ENCODE measurements at places on chromosomes 2 and 18. TPM values are rescaled to one million over a fixed set of nuclear protein-coding genes. Genes with fewer than 3 reads are reported as not detected.

DNA sequence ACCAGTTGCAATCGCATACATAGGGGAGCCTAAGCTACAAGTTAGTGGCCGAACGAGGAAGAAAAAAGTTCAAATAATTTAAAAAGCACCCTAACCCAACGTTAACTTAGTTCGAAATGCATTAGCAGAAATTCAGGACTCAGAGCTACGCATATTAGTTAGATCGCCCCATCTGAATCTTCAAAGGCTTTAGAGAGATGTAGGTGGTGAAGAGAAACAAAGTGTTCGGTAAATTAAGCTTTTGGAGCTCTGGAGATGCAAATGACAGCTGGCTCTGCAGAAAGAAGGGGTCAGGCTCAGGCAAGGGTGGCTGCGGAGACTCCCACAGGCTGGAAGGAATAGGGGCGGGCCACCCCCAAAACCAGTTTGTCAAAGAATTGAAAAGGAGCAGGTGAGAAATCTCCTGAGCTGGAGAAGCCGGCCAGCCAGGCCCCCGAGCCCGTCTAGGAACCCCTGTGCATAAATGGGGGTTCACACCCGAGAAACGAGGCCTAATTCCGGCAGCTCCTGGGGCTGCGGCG is 621 bp downstream of the TXNL1 start:
- H3K4me3 ChIP-seq, result peak overlapping the region; percentile 98
- peaks cover 24% of the 10 kb centered on the region for H3K4me1 ChIP-seq
- DNase-seq, result no peak
- H3K27me3 ChIP-seq, result no peaks in the 10 kb centered on the region
- H3K27ac ChIP-seq, result peak overlapping the region; percentile 99

DNA sequence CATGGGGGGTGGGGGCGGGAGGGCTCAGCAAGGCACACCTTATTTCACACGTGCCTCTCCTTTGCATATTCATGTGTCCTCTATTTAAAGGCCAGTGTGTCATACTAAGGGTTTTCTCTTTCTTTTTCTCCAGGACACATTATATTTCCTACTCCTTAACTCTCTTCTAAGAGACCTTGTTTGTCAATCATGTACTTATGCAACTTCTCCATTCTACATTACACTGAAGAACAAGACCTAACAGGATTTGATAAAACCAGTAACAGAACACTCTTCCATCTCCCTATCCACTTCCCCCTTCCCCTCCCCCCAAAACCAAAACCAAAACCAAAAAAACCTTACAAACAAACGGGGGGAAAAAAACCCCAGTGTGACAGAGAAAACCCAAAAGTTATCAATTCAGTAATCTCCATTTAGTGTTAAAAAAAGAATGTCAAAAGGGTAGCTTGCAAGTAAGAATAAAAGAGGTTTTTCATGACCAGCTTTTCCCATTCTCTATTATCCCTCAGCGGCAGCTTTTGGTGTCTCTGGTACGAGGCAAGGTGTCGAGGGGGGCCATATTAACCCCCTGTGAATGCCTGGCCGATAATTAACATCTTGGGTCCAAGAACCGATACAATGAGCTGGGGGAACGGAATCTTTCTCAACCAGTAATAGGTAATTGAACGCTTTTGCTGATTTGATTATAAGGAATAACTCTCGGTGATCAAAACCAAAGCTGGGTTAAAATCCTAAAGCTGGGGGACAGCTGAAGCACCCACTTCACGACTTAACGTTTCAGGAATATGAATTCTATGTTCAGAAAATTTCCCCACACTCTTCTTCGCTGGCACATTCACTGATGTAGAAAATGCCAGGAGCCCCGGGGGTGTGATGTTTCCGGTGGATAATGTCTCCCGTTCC is 191.0 kb upstream of the TCF4 start:
- peaks cover 77% of the 10 kb centered on the region for H3K27me3 ChIP-seq
- H3K36me3 ChIP-seq, result no peaks in the 10 kb centered on the region
- DNase-seq, result no peak
- H3K4me1 ChIP-seq, result peaks cover 6% of the 10 kb centered on the region

DNA sequence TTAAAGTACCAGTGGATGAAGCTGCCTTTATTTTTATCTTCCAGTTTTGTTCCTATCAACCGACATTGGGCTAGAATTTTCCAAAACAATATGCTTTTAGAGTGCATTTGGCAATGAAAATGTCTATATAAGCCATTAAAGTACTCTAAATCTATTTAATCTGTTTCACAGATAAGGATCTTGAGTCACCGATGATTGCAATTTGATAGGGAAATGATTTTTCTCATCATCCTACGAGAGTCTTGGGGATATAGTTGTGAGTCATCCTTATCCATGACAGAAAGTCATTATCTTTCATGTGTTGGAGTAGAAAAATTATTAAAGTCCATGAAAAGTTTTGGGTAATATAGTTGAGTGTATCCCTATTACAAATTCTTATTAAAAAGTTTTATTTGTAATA is 26.1 kb downstream of the SLC39A10 start:
- no peak overlapping the region for H3K27ac ChIP-seq
- peaks cover 10% of the 10 kb centered on the region for H3K4me1 ChIP-seq
- no peak for DNase-seq
- peaks cover 20% of the 10 kb centered on the region for H3K36me3 ChIP-seq
- H3K4me3 ChIP-seq, result no peak overlapping the region

Gene ARID5A
- total RNA-seq, result 7.7 TPM

- H3K36me3 ChIP-seq, result no peaks in the 10 kb centered on the region
- H3K27me3 ChIP-seq, result peaks cover 28% of the 10 kb centered on the region
- peak overlapping the region; percentile 25 for H3K4me3 ChIP-seq
- peaks cover 5% of the 10 kb centered on the region for H3K4me1 ChIP-seq
These were observed 1.9 kb downstream of the STK17B start for GRCh38 chr2:196169516-196169915.

DNA sequence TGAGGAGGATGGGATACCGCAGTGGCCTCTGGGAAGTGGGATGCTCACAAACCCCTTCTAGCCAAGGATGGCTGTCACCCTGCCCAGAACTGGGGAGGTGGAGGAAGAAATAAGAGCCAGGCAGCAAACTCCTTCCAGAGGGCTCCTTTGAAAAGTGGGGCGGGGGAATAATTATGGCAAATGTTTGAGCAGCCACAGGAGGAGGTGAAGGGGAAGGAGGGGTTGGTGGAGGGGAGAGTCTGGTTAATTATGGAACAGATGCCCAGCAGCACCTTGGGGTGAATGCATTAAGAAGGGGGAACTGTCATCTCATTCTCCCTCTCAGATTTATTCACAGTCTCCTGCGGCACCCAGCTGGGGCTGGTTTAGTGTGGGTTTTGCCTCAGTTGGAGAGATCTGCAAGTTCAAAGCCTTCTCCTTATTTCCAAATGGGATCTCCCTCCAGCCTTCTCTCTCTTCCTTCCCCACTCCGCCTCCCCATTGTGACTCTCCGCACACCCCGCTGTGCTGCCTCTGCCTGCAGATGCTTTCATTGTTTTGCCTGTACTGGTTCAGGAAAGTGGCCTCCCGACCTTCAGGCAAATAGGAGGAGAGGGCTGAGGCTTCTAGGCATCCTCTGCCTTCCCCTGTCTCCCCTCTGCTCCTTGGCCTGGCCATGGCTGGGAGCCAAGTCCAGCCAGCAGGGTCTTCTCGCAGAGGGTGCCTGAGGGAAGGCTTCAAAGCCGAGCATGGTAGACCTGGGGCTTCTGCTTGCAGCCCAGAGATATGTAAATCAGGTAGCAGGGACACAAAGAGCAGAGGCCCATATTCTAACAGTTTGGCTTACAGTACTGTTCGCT is 457.2 kb upstream of the MEX3C start:
- H3K4me3 ChIP-seq, result no peak overlapping the region
- no peak overlapping the region for H3K27ac ChIP-seq
- no peak for DNase-seq
- peaks cover 20% of the 10 kb centered on the region for H3K4me1 ChIP-seq
- no peaks in the 10 kb centered on the region for H3K36me3 ChIP-seq

Gene FAM161A
- 19.0 TPM for total RNA-seq

DNA sequence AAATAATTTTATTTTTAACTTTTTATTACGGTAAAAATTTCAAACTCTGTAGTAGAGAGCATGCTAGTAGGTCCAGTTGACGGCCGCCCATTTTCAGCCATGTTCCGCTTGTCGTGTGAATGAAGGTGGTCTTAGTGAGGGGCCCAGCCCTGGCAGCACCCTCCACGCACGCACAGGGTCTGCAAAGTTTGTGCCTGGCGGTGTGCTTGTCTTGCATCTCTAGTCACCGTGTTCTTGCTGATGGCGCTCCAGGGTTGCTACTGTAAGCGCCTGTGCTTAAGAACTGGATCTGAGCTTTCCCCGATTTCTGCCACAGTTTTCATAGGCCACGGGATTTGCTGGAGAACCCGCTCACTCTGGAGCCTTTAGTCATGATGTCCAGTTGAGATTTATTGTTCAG is 28.9 kb downstream of the LDLRAD4 start:
- no peaks in the 10 kb centered on the region for H3K36me3 ChIP-seq
- H3K27ac ChIP-seq, result no peak overlapping the region
- H3K27me3 ChIP-seq, result no peaks in the 10 kb centered on the region
- DNase-seq, result no peak
- H3K4me1 ChIP-seq, result peaks cover 9% of the 10 kb centered on the region

Gene CPO
- not detected for total RNA-seq

Gene EFEMP1
- total RNA-seq, result 43.9 TPM

GRCh38 chr2:83823229-83823628 is 635.9 kb downstream of the SUCLG1 start:
- peaks cover 9% of the 10 kb centered on the region for H3K4me1 ChIP-seq
- no peak overlapping the region for H3K4me3 ChIP-seq
- H3K27ac ChIP-seq, result no peak overlapping the region
- H3K36me3 ChIP-seq, result no peaks in the 10 kb centered on the region

- H3K27ac ChIP-seq, result no peak overlapping the region
- H3K4me3 ChIP-seq, result no peak overlapping the region
- DNase-seq, result no peak
- H3K36me3 ChIP-seq, result no peaks in the 10 kb centered on the region
These were observed 421.0 kb upstream of the NETO1 start for GRCh38 chr18:73288813-73289212.

Measured in progenitor cell of endocrine pancreas (in vitro differentiated cells).